ENCODE measurements at places on chromosomes 5 and 9.

- DNase-seq = no peak
Measured at GRCh38 chr9:78938821-78939220, 632.9 kb upstream of the TLE4 start.

GRCh38 chr9:35311891-35312639 lies 150.3 kb downstream of the UNC13B start:
- DNase-seq = no peak

GRCh38 chr5:36875051-36875789 lies 1.3 kb upstream of the NIPBL start:
- DNase-seq = peak; percentile 66

GRCh38 chr5:136579238-136579637 lies 213.9 kb upstream of the TRPC7 start:
- no peak for DNase-seq

DNA sequence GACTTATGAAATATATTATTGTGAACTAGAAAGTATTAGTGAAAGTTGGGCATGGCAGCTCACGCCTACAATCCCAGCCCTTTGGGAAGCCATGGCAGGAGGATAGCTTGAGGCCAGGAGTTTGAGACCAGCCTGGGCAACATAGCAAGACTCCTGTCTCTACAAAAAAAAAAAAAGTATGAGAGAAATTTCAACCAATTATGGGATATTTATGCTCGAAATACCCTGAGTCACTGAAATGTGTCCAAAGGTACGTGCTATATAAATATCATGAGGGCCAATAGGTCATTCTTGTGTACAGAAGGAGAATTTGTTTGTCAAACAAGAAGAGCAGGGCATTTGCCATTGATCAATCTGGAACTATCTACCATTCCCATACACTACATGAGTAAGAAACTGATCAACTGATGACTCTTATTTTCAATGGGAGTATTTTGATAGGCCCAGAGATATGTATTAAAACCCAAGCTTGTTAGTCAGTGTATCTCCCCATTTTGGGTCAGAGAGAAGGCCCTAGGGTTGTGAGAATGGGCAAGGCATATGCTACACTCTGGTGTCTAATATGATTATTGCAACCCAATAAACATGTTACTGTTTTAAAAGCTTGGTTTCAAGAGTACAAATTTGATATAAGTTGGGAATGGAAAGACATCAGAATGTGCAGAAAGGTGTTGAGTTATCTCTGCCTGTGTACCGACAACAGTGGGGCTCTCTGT lies 21.7 kb upstream of the HOMER1 start:
- DNase-seq = no peak

- DNase-seq = peak; percentile 99
Measured at GRCh38 chr5:458547-459353, 15.8 kb downstream of the EXOC3 start.

DNA sequence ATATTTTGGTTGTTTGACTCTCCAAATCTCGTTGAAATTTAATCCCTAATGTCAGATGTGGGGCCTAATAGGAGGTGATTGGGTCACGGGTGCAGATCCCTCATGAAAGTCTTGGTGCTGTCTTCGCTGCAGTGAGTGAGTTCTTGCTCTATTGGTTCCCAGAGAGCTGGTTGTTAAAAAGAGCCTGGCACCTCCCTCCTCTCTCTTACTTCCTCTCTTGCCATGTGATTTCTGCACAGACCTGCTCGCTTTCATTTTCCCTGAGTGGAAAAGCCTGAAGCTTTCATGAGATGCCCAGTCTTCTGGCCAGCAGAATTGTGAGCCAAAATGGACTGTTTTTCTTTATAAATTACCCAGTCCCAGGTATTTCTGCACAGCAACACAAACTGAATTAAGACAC lies 221.6 kb downstream of the MAT2B start:
- DNase-seq = no peak

DNA sequence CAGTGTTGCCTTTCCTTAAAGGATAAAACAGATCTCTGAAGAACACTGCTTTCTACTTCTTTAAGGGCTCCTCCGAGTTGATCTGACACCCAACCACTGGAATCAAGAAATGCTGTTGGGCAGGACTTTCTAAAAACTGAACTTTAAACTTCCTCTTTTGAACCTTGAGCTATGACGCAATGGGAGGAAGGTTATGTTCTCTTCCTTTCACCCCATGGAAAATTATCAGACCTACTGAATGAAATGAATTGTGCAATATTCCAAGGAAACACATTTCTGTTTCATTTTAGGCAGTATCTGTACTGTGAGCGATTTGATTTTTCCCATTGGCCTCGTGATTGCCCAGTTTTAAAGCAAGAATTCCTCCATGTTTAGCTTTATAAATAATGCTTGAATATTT lies 206.0 kb upstream of the PRR16 start:
- no peak for DNase-seq

GRCh38 chr5:8721536-8721935 lies 824.3 kb downstream of the SEMA5A start:
- DNase-seq = no peak

- DNase-seq = no peak
Measured at GRCh38 chr5:31023105-31023504, 170.4 kb upstream of the CDH6 start.

GRCh38 chr5:143030349-143030748 lies 260.2 kb downstream of the ARHGAP26 start:
- no peak for DNase-seq

DNA sequence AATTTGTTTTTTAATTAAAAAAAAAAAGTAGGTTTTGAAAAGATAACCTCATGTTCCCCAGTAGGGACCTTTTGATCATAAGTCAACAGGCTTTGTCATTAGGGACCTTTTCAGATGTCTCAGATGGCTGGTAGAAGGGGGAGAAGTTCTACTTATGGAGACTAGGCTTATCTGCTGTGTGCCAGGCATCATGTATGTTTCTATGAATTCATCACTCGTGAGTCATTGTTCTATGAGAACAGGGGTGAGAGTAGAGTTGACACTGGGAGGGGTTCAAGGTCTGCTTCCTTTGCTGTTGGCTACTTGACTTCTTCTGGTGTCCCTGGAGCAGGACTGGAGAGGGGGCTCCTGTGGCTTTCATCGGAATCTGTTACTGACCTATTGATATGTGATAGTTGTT lies 138.8 kb downstream of the KDM4C start:
- DNase-seq = no peak

DNA sequence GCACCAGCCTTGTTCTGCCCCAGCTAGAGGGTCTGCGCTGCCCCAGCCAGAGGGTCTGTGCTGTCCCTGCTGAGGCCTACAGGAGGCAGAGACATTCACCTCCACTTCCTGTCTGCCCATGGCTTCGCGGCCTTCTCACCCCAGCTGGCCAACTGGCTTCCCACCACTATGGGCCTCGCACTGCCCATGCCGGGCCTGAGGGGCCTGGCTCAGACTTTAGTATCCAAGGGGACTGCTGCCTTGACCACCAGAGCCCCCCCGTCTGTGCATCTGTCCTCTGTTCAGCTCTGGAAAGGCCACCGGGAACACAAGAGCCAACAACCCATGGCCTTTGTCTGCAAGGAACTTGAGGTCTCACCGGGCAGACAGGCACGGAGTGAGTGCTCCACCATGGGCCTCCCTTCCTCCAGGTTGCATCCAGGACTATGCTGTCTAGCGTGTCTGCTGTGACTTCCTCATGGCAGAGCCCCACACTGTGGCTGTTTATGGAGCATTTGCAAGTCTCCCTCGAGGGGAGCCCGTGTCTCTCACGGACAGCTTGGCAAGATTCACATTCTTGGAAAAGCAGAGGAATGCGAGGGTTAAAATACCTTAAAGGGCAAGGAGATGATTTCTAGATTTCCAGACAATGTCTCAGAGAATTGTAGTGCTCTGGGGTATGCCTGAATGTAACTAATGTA lies 1.7 kb downstream of the DCANP1 start:
- no peak for DNase-seq

GRCh38 chr5:37628876-37629275 lies 211.0 kb downstream of the GDNF start:
- no peak for DNase-seq

- DNase-seq = no peak
Measured at GRCh38 chr5:158786390-158786789, 313.3 kb downstream of the EBF1 start.

- DNase-seq = no peak
Measured at GRCh38 chr5:173665326-173665725, 48.9 kb upstream of the BOD1 start.

DNA sequence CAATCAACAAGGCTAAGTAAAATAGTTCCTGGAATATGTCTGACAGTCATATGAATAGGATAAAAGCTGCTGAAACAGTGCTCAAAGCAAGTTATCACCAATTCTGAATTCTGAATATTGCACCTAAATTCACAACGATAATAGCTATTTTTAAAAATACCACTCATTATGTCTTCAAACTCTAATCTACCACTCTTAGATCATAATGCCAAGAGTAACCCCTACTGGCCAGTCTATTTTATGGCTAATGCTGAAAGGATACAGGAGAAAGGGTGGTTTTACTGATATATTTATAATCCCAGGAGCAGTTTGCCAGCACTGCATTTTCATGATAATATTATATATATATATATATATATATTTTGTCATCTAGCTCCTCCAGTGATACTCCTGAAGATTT lies 232.8 kb downstream of the PDE4D start:
- no peak for DNase-seq

DNA sequence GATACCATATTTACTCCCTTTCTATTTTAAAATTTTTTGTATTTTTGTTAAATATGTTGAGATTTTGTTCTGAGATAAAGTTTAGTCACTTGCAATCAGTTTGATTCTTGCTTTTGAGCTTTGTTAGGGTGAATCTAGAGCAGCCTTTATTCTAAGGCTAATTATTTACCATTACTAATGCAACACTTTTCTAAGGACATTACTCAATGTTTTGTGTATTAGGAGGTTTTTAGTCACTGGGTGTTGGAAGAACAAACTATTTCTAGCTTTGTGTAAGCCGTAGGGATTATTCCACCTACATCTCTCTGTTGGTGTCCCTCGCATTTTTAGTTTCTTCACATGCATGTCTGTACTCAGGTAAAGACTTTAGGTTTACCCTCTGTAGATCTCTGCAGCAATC lies 379.5 kb upstream of the CD180 start:
- DNase-seq = no peak

GRCh38 chr9:137294681-137295237 lies 7.3 kb downstream of the NRARP start:
- DNase-seq = no peak

DNA sequence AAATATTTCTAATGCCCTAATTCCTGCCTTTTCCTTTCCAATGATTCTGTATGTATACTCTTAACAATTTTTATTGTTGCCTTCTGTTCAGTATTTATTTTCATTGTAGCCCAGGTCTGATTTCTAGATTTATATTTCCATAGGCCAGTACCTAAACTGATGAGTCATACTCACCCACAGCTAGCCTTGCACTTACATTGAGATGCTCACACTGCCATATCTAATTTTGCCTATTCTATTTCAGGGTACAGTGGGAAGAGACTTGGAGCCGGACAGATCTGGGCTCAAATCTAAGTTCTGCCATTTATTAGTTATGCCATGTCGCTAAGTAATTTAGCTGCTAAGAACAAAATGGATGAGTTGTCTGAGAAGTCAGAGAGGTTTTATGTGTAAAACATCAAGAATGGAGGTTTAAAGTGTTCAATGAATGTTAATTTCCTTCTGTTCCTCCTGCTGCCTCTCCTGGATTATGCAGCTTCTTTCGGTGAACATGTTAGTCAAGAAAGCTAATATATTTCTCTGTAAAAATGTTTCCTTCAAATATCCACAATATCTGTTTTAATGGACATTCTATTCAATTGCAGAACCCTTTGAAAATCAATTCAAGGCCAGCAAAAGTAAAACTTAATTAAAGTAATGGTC lies 62.3 kb upstream of the CDK5RAP2 start:
- no peak for DNase-seq

GRCh38 chr5:1370006-1370405 lies 25.1 kb upstream of the CLPTM1L start:
- no peak for DNase-seq

DNA sequence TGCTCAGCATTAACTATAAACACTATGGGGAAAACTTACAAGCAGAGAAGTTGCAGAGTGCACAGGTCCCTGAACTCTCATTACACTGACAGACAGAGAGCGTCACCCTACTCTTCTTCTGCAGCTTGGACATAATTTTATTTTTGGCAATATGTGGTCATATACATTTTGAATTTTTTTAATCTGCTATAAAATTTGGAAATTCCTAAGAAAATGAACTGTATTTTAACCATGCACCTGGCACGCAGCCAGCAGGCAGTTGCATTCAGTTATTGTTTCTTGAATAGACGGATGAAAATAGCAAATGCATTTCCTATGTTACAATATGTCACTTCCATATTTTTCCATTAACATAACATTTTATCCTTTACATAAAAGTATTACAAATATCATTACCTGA lies 100.2 kb downstream of the SLC25A46 start:
- DNase-seq = no peak

DNA sequence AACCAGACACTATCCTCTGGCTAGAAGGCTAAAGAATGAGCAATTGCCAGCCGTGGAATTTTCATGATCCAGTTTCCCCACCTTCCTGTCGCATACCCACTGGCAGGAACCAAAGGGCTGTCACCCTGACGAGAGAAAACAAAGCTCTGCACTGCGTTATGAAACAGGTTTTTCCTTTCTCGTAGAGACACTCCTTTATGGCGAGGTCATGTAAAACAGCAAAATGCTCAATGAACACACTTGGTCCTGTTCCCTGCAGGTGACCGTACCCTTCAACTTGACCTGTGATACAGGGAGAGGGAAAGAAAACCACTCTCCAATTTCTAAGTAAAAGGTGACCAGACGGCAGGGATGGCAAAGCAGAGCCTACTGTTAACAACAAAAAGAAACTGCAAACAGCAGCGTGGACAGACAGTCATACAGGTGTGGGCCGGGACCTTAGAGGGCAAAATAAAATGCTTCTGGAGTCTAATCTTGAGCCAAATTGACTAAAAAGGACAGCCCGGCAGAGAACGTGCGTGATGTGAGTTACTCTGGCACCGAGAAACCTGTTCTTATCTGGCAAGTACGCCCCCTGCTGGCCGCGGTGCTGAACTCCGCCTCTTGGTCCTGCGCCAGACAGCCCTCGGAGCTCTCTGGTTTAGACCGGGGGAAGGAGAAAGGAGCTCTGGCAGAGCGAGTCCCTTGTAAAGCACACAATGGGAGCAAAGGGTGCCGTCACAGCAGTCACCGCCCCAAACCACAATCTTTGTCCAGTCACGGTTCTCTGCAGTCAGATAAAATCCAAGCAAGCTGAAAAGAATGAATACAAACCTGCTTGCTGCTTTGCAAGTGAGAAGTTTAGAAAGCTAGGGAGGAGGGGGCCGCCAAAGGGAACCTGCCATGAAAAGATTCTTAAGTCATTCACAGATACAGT lies 98.9 kb downstream of the EFNA5 start:
- DNase-seq = peak; percentile 99

- no peak for DNase-seq
Measured at GRCh38 chr5:68279984-68280383, 64.4 kb downstream of the PIK3R1 start.
